Lung (tissue), 17 donors: ENCODE measurements at places on chromosomes 11 and 22. TPM values are rescaled to one million over a fixed set of nuclear protein-coding genes. Genes with fewer than 3 reads are reported as not detected.
A peak's percentile ranks its signal among the peaks of the same experiment; 100 is the strongest.

GRCh38 chr11:80650966-80651365, 1210.1 kb upstream of the TENM4 start:
- no peaks in the 10 kb centered on the region for H3K36me3 ChIP-seq
- H3K4me1 ChIP-seq, result no peaks in the 10 kb centered on the region

GRCh38 chr11:75827562-75827961, 12.6 kb downstream of the UVRAG start:
- peaks cover 13% of the 10 kb centered on the region for H3K4me1 ChIP-seq
- H3K27ac ChIP-seq, result no peak overlapping the region
- H3K36me3 ChIP-seq, result no peaks in the 10 kb centered on the region
- H3K4me3 ChIP-seq, result no peak overlapping the region
- DNase-seq, result no peak

DNA sequence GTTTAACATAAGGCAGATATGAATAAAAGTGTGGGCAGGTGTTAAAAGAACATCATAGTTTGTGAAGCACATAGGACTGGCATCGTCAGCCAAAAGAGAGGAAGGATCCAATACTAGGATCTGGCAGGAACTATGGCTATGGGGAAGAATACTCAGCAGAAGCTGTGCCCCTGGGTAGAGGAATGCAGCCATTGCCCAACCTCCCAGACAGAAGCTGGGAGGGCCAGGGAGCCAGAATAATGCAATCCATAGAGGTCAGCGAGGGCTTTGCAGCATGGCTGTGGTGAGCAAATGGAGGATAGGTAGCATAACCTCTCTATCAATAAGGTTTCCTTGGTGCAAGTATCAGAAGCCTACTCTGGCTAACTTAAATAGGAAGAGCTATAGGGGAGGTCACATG, 11.7 kb upstream of the CSTF3 start:
- no peak for DNase-seq
- H3K36me3 ChIP-seq, result no peaks in the 10 kb centered on the region
- H3K27ac ChIP-seq, result no peak overlapping the region
- H3K27me3 ChIP-seq, result no peaks in the 10 kb centered on the region
- no peak overlapping the region for H3K4me3 ChIP-seq

DNA sequence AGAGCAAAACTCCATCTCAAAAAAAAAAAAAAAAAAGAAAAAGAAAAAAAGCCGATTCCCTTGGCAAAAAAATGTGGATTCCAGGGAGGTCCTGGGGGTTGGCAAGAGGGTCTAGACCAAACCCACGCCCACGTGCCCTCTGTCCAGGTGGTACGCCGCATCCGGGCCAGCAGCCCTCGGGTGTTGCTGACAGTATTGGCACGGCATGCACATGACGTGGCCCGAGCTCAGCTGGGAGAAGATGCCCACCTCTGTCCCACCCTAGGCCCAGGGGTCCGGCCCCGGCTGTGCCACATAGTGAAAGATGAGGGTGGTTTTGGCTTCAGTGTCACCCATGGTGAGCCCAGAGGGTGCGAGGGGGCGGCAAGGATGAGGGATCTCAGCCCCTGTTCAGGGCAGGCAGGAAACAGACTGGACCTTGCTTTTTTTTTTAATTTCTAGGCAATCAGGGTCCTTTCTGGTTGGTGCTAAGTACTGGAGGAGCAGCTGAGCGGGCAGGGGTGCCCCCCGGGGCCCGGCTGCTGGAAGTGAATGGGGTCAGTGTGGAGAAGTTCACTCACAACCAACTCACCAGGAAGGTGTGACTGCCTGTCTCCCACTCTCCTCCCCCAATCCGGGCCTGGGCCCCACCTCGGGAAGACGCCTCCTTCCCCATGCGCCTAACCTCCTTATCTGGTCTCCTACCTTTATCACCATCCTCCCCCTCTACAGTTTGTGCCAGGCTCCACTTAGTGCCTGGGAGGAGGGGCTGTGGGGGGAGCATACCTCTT, 2.0 kb downstream of the NHERF4 start:
- DNase-seq, result no peak
- H3K27me3 ChIP-seq, result no peaks in the 10 kb centered on the region
- no peak overlapping the region for H3K27ac ChIP-seq

DNA sequence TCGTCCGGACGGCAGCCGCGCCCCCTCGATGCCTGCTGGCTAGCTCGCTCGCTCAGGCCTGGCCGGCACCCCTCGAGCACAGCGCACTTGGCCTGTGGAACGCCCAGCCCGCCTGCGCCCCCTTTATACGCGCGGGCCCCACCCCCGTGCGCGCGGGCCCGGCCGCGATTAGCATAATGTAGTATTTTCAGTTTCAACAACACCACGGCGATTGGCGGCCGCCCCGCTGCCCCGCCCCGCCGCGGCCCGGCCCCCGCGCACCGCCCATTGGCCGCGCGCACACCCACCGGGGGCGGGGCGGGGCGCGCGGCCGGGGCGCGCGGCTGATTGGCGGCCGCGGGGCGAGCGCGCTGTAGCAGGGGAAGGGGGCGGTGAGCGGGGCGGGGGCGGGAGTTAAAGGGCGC, at the start of gene CDKN1C:
TSS of gene CDKN1C (minus strand) at position 98 of the 404 bp plus-strand sequence. CDS start 319 bp downstream, outside the sequence.
- peak within 1 kb of the TSS; percentile 81 for H3K27ac ChIP-seq
- no peaks in the 10 kb centered on the region for H3K4me1 ChIP-seq
- H3K27me3 ChIP-seq, result no peaks in the 10 kb centered on the region
- DNase-seq, result peak; percentile 97
- H3K36me3 ChIP-seq, result no peaks in the 10 kb centered on the region

- H3K27me3 ChIP-seq, result no peaks in the 10 kb centered on the region
- DNase-seq, result peak; percentile 25
- no peak overlapping the region for H3K27ac ChIP-seq
- H3K4me1 ChIP-seq, result no peaks in the 10 kb centered on the region
Measured at GRCh38 chr22:37464181-37464580, 22.0 kb downstream of the MFNG start.

DNA sequence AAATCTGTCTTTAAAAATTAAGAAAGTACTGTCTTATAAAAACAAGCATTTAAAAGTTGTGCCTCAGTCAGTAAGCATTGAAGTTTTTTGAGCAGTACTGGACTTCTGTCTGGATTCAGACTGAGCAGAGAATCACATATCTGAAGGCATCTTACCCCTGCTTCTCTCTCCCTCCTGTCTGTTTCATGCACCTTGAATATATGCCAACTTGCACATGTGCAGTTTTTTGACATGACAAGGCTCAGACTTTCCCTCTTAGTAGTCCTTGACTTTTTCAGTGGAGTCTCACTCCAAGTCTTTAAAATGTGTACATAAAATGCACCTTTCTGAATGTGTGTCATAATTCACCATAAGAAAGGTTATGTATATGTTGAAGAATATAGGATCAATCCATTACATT, 19.8 kb downstream of the SPECC1L start:
- H3K27me3 ChIP-seq, result no peaks in the 10 kb centered on the region
- no peak overlapping the region for H3K27ac ChIP-seq
- DNase-seq, result no peak

DNA sequence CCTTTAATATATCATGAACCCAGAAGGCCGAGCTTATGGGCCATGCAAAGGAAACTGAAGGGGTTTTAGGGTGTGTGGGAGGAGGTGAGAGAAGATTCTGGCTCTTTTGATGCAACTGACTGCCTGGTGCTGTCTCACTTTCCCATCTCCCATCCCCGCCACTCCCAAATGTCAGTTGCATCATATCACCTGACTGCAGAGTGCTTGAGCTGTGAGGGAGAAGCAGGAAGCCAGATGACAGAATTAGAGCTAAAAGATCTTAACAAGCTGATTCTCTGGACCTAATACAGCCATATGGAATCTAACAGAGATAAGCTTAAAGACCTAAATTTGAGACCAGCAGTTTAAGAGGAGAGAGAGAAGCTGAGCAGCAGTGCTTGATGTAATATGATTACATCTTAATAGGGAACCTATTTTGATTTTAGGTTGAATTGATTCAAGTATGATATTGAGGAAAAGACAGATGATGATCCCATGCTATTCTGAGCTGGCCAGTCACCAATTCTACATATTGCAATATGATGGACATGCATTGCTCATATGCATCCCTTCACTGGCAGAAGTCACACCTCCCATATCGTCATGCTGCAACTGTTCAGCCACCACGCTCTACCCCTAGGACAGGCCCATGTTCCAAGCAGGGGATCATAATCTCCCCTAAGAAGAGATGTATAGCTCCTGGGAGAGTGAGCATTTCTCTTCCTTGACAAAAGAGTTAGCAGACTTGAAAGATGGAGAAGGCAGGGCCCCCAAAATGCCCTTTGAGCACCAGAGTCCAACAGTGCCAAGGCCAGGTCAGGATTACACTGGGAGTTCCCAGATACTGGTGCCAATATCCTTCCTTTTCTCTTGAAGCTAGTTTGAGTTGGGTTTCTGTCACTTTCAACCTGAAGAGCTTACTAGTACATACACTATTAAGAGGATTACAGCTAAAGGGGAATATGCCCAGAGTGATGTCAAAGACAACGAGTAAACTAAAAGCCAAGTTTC, 44.9 kb downstream of the PLEKHA7 start:
- DNase-seq, result no peak
- H3K36me3 ChIP-seq, result no peaks in the 10 kb centered on the region
- H3K27ac ChIP-seq, result no peak overlapping the region
- no peak overlapping the region for H3K4me3 ChIP-seq
- H3K27me3 ChIP-seq, result no peaks in the 10 kb centered on the region

DNA sequence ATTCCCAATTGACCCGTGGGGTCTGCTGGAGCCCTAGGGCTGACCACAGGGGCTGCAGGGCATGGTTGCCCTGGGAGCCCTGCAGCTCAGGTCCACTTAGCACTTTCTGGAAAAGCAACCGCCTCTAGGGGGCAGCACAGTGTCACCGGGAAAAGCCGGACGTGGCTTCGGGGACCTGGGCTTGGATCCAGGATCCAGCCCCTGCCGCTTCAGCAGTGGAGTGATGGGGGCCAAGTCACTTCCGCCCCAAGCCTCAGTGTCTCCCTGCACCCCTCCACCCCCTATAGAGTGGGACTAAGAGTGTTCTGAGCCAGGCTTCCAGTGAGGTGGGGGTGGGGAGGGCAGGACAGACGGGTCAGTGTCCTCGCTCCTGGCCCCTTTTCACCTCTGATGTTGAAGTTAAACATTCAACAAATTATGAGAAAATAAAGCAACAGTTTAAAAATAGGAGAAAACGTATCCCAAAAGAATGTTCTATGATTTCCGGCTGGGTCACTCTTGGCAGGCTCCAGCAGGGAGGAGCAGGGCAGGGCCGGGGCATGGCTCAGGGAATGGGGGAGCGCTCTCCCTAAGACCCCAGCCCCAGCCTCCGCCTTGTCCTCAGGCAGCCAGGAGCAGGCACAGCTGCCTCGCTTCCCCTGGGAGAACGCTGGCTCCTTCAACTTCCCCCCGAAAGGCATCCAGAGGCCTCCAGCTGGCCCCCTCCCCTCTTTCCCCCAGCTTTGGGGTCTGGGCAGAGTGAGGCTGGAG, 96.5 kb upstream of the FGF3 start:
- H3K27me3 ChIP-seq, result peaks cover 5% of the 10 kb centered on the region
- peaks cover 9% of the 10 kb centered on the region for H3K4me1 ChIP-seq
- DNase-seq, result peak; percentile 90
- H3K27ac ChIP-seq, result no peak overlapping the region
- H3K4me3 ChIP-seq, result no peak overlapping the region
- H3K36me3 ChIP-seq, result no peaks in the 10 kb centered on the region

DNA sequence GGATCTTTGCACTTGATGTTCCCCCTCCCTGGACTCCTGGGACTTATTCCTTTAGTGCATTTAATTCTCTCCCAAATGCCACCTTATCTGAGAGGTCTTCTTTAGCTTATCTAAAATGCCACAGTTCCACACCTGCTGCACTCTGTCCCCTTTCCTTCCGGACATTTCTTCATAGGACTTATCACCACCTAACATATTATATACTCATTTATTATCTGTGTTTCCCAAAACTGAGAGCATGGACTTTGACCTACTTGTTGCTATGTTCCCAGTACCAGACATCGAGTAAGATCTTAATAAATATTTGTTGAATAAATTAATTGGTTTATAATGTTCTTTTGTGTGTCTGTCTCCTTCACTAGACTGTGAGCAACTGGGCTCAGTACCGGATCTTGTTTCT, 585.3 kb downstream of the INSC start:
- H3K27me3 ChIP-seq, result no peaks in the 10 kb centered on the region
- DNase-seq, result no peak

- no peak for DNase-seq
- no peaks in the 10 kb centered on the region for H3K36me3 ChIP-seq
- H3K4me3 ChIP-seq, result peak overlapping the region; percentile 43
- no peaks in the 10 kb centered on the region for H3K27me3 ChIP-seq
Measured at GRCh38 chr11:66345316-66345649, 379 bp upstream of the BRMS1 start.

Gene SCARF2
- total RNA-seq, result 13.1 TPM

DNA sequence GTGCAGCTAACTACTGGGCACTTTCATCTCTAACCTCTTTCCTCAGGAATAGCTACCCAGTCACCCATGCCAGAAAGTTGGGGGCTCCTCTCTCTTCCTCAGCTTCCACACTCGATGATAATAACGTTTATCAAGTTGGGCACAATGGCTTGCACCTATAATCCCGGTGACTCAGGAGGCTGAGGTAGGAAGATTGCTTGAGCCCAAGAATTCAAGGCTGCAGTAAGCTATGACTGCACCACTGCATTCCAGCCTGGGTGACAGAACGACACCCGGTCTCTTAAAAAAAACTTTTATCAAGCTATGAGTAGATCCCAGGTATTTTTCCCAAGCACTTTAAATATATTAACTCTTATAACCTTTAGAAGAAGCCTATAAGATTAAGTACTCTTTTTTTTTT, 2.0 kb downstream of the SF3A1 start:
- H3K36me3 ChIP-seq, result peaks cover 16% of the 10 kb centered on the region
- peaks cover 16% of the 10 kb centered on the region for H3K4me1 ChIP-seq
- DNase-seq, result no peak
- H3K27ac ChIP-seq, result peak overlapping the region; percentile 10
- no peak overlapping the region for H3K4me3 ChIP-seq

Gene CTTN
- 202 TPM for total RNA-seq

Gene ALDH3B1
- total RNA-seq, result 45.6 TPM

DNA sequence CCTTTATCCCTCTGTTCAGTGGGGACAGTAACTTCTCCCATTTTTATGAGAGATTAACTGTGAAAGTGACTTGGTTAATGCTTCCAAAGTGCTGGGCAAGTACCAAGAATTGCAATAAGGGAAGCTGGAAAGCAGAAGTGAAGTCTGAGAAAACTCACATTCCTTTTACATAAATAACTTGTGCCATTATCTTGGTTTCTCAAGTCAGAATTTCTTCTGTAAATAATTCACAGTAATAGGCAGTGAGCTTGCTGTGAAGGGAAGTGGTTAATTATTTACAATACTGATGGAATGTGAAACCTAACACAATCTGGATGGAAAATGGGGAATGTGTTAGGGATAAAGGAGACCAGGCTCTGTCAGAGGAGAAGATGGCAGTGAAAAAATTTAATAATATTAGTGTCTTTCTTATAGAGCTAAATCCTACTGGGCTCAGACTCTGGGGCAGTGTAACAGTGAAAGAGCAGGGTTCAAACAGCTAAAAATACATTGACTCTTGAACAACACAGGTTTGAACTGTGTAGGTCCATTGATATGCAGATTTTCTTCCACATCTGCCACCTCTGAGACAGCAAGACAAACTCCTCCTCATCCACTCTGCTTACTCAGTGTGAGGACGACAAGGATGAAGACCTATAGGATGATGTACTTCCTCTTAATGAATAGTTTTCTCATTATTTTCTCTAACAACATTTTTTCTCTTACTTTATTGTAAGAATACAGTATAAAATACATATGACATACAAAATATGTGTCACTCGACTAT, 251.5 kb upstream of the ISX start:
- no peak for DNase-seq
- H3K4me3 ChIP-seq, result no peak overlapping the region
- no peaks in the 10 kb centered on the region for H3K27me3 ChIP-seq
- H3K4me1 ChIP-seq, result no peaks in the 10 kb centered on the region
- no peaks in the 10 kb centered on the region for H3K36me3 ChIP-seq
